ENCODE measurements at places on chromosomes 1 and 21.

- DNase-seq, result no peak
Measured at GRCh38 chr1:1427820-1428148, 6.7 kb upstream of the ANKRD65 start.

GRCh38 chr1:224980181-224980580, 50.7 kb downstream of the DNAH14 start:
- DNase-seq, result no peak

- no peak for DNase-seq
Measured at GRCh38 chr1:48923116-48923515, 146.4 kb upstream of the BEND5 start.

- no peak for DNase-seq
Measured at GRCh38 chr1:208737922-208738321, 493.7 kb upstream of the PLXNA2 start.

DNA sequence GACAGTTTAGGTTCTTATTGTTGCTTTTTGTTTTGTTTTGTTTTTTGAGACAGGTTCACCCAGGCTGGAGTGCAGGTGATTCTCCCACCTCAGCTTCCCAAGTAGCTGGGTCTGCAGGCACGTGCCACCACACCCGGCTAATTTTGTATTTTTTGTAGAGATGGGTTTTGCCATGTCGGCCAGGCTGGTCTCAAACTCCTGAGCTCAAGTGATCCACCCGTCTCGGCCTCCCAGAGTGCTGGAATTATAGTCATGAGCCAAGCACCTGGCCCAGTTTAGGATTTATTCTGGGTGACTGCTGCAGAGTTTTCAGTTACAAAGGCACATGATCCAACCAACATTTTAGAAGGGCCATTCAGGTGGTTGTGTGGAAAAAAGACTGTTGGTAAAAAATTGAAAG, 102.0 kb downstream of the SPAG17 start:
- DNase-seq, result no peak
